ENCODE measurements at places on chromosomes 5 and 9.

- no peak for DNase-seq
These were observed 111.3 kb downstream of the TMEM174 start for GRCh38 chr5:73284220-73284795.

DNA sequence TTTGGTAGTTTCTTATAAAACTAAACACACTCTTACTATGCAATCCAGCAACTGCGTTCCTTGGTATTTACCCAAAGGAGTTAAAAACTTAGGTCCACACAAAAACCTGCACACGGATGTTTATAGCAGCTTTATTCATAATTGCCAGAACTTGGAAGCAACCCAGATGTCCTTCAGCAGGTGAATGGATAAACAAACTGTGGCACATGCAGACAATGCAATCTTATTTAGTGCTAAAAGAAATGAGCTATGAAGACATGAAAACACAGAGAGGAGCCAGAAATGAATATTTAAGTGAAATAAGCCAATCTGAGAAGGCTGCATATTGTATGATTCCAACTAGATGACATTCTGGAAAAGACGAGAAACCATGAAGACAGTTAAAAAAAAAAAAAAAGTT, 10.7 kb downstream of the WNK2 start:
- no peak for DNase-seq

- DNase-seq: no peak
These were observed 55.1 kb downstream of the TLE1 start for GRCh38 chr9:81633952-81634854.

DNA sequence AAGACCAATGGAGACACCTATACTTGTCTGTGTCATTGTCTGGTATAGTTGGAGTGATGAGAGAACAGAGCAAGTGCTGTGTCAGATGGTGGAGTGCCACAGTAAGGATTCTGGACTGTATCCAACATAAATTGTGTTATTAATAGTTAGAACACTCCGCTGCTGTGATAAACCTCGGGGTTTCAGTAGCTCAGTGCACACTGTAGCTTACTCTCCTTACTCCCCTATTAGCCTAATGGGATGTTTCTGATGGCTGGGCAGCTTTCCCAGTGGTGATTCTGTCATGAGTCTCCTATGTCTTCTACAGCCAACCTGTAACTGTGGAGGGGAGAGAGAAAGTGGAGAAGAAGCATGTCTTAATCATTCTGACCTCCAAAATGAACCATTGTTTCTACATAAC, 127.6 kb upstream of the PTCH1 start:
- DNase-seq: no peak

- DNase-seq: no peak
These were observed 175.1 kb downstream of the HCN1 start for GRCh38 chr5:45521067-45521466.

DNA sequence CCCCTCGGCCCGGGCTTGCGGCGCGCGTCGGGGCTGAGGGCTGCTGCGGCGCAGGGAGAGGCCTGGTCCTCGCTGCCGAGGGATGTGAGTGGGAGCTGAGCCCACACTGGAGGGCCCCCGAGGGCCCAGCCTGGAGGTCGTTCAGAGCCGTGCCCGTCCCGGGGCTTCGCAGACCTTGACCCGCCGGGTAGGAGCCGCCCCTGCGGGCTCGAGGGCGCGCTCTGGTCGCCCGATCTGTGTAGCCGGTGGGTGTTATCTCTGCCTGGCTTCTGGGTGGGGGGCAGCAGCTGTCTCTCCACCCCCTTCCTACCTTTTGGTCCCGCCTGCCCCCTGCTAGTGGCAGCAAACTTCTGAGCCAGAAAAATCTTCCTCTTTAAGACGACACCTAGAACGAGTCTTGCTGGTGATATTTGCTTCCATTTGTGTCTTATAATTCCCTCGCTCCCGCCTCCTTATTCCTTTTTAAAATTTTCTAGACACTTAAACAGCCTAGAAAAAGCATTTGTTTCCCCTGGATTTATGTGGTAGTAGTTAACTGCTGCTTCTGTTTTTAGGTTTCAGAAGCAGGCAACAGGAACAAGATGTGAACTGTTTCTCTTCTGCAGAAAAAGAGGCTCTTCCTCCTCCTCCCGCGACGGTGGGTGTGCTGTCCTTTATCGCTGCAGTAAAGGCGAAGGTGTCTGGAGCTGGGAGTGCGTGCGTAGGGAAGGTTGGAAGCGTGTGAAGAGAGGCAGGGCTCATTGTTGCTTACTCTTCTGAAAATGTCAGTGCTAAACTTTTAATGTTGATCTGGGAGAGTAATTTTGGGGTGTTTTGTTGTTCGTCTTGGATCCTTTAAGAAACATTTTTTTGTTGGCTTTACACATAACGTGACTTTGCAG, 554 bp downstream of the JAK2 start:
- DNase-seq: peak; percentile 70

- DNase-seq: peak; percentile 23
These were observed 74.3 kb downstream of the AMBP start for GRCh38 chr9:114003758-114004157.

DNA sequence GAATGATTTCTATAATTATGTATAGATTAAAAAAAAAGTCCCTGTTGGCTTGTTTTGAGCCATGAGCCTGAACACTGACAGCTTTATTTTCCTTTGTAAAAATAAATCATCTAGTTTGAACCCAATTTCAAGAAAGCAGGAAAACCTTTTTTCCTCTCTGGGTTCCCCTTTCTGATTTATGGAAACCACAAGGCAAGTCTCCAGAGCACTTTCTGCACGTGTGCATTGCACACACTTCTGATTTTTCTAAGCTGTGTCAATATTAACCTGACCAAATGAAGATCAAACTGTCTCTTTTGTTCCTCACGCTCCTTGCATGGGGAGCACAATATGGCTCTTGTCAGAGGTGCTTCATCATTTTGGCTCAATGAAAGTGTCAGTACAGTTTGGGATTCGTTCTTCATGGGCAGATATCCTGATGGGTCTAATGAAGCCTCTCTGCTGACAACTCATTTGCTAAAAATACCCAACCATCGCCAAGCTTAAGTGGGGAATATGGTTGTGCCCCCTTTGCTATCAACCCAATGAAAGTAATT, 39.2 kb upstream of the PCA3 start:
- no peak for DNase-seq

DNA sequence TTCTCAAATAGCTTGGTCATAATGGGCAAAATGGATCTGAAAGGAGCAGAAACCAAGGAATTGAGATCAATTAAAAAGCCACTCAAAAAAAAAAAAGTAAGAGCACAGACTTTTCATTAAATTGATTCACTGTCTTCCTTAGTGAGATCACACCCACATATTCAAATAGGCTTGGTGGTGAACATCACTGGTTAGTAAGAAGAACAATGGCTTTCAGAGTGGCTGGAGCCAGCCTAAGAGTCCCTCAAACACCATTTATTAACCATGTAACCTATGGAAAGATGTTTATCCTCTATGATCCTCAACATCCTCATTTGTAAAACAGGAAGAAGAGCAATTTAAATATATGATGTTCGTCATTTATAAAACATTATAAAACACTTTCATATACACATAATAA, 12.4 kb downstream of the CCDC112 start:
- no peak for DNase-seq

DNA sequence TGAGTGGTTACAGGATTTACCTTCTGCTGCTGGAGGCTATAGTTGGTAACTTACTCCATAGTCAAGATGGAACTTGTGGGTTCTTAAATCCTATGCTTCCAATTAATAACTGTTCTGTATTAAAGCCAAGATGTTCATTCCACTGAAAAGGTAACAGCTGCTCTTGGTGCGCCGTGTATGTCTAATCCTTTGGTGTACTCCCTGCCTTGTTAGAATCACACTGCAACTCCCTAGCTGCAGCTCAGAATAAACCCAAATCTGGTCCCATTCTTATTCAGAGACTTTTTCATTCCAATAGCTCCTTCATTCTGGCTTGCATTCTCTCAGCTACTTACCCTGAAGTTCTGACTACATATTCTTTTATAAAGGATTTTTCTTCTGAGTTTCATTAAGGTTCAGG, 1355.5 kb downstream of the MAT2B start:
- DNase-seq: no peak

GRCh38 chr9:19701991-19702390, 86.8 kb downstream of the SLC24A2 start:
- DNase-seq: no peak

GRCh38 chr5:51373880-51374523, 9.2 kb upstream of the ISL1 start:
- DNase-seq: no peak

DNA sequence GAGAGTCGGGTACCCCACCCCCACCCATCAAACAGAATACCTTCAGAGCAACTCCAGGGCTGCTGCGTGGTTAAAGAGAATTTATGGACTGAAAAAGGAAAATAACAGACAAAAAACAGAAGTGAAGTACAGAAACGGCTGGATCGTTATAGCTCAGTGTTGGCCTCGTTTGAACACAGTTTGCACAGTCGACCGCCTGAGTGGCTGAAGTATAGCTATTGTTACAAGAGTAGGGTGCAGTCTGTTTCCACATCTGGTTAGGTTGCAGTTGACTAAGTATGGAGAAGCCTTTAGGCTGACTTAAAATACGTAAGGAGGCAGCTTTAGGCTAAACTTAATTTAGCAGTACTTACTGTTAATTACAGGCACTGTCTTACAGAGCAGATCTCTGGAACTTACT, 121.2 kb downstream of the GCNT1 start:
- DNase-seq: no peak

GRCh38 chr9:131505012-131505411, 2.3 kb downstream of the POMT1 start:
- no peak for DNase-seq

GRCh38 chr5:111401906-111402305, 110.4 kb downstream of the STARD4 start:
- no peak for DNase-seq

- DNase-seq: no peak
These were observed 11.6 kb upstream of the IL12B start for GRCh38 chr5:159341906-159342310.

- peak; percentile 71 for DNase-seq
These were observed 277.4 kb downstream of the AOPEP start for GRCh38 chr9:95003689-95004410.

DNA sequence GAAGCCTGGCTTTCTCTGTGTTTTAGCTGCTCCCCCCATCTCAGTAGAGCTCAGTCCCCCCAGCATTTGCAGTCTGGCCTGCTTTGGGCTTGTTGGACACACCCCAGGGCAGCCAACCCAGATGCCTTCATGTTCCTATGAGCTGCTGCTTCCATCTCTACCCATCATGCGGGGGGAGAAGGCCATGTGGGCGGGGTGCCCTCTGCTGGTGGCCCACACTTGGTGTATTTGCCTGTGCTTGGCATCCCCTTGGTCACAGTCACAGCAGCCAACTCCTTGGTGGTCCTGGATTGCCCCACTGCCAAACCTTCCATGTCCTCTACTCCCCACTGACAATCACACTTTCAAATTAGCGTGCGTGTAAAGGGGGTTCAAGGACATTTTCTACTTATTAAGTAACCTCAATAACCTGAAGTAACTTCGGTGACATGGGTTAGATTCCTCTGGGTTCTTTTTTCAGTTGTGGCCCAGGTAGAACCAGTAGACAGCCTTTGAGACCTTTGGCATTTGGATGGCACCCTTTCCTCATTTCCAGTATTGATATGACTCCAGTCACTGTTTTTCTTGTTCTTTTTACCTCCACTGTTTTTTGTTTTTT, 42.8 kb downstream of the SNX30 start:
- no peak for DNase-seq

GRCh38 chr5:74192606-74193299, 447.8 kb downstream of the ENC1 start:
- DNase-seq: no peak

- no peak for DNase-seq
These were observed 306.3 kb downstream of the FER start for GRCh38 chr5:109053995-109054417.

DNA sequence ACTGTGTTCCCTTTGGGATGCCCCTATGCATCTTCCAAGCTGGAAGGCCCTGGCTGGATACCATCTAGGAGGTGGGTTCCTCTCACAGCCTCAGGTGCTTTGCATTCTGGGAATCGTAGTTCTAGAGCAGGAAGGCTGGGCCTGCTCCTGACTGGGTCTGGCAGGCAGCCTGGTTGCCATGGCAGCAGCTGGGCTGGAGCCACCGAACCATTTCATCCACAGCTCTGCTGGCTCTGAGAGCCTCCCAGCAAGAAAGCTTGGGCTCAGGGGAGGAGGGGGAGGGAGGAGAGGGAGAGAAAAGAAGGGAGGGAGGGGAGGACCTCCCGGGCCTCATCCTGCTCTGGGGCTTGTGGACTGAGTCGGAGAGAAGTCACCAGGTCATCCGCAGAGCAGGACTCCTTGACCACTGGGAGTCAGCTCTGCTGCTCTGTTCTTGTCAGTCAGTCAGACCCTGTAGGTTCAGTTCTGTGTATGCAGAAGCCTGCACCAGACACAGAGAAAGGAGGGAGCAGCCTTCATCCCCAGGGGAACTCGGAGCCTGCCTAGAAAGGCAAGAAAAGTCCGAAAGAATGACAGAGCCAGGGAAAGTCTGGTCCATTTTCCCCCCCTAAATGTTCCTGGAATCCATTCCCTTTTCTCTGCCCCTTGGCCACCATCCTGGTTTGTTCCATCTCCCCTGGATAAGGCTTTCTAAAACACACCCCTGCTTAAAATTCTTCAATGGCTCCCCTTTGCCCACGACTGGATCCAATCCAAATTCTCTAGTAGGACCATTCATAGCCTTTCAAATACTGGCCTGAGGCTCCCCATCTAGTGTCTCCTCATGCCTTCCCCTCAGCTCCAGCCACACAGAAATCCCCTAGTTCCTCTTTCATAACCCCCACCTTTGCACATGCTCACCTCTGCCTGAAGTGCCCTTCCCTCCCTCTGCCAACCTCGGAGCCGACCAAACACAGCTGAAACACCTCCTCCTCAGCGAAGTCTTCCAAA, 65.4 kb upstream of the ARAP3 start:
- DNase-seq: peak; percentile 75

DNA sequence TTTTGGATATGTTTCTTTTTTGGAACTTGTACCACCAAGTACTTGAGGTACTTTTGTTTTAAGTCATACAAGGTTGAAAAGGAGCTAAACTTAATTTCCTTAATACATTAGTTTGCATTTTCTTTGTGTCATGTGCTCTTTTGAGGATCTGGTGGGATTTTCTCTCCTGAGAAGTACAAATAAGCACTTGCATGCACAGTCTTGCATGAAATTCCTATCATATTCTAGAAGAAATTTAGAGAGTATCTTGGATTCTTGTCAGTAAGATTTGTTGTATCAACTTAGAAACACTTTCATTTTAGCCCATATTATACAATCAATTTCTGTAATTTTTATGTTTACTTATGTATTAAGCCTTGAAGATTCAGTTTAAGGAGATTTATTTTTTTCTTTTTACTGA, 64.9 kb downstream of the CCNH start:
- no peak for DNase-seq

DNA sequence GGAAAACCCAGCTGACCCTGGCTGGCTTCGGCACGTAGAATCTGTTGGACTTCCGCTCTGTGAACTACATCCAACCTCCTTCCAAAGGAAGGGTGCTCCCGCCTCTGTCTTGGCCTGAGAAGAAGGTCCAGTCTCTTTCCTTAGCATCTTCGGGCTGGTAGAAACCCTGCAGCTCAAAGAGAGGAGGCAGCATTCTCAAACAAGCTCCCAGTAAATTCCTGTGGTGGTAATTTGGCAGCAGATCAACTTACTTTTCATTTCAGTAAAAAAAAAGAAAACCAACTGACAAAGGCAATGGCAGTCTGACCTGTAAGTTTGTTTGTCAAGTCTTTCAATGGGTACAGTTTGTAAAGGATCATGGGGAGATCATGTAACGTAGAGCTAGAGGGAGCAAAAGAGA, 176.7 kb downstream of the MED10 start:
- no peak for DNase-seq

- no peak for DNase-seq
These were observed 3.0 kb upstream of the ANKRD31 start for GRCh38 chr5:75239681-75240080.

- peak; percentile 73 for DNase-seq
These were observed 1.1 kb downstream of the JADE2 start for GRCh38 chr5:134526483-134527155.

- DNase-seq: no peak
These were observed 123.4 kb upstream of the MAN2A1 start for GRCh38 chr5:109566361-109566760.

Data from left forelimb (tissue), 1 donor.